ENCODE measurements at places on chromosomes 1 and 21.

DNA sequence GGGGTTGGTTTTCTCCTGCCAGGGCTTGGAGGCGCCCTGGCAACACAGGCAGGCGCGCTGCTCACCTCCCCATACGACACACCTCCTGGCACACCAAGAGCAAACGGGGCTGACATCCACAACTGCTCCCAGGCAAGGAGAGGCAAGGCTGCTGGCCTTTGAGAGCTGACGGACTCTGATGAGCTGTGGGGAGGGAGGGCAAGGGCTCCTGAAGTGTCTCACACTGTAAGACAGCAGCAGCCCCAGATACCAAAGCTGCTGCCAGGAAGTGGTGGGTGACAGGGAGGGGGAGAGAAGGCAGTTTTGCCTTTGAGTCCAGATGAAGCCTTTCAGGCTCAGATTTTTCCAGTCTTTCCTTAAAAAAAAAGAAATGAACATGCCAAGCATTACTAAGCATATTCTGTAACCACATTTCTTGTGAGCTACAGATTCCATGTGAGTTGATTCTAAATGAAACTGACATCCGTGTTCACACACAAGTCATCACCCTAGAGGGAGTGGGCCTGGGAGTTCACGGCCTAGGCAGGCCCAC lies 24.3 kb downstream of the PGBD5 start:
- DNase-seq: no peak

DNA sequence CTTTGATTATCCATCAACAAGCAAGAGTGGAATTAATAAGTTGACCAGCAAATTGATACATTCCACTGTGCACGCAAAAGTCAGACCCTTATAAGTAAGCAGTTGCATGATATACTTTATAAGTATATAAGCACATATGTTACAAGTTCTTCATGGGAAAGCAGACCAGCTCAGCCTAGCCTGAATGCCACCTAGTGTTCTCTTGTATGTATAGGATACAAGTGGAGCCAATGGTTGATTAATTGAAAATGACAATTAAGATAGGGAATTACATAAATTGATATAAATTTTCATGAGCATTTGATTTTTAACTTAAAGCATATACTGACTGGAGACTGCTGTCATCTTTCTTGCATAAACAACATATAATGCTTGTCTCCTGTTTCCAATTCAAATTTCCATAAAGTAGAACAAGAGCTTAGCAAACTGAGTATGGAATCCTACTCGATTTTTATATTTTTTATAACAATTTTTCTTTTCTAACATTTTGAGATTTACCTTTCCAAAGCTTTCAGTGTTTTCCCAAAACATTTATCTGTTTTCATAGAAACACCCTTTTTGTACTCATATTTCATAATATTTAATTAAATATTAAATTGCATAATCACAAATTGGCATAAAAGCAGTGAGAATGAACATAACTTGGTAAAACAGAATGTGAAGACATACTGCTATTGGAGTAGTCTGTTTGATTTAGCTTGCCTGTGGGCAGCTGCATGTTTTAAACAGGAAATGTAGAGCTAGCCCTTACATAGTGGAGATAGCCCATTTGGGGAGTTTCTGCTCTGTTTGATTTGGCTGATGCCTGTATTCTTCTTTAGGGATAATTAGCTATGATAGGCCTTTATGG lies 62.8 kb downstream of the MAGI3 start:
- peak; percentile 57 for DNase-seq

DNA sequence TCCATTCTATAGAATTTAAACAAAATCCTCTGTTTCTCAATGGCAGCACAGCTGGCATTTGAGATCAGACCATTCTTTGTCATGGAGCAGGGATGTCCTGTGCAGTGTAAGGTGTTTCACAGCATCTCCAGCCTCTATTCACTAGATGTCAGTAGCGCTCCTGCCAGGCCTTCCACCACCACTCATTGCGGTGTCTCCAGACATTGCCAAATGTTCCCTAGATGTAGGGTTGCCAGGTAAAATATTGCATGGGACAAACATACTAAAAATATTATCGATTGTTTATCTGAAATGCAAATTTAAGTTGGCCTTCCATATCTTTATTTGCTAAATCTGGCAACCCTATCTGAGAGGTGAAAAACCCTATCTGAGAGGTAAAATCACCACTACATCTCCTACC lies 11.7 kb downstream of the ITLN2 start:
- DNase-seq: no peak

DNA sequence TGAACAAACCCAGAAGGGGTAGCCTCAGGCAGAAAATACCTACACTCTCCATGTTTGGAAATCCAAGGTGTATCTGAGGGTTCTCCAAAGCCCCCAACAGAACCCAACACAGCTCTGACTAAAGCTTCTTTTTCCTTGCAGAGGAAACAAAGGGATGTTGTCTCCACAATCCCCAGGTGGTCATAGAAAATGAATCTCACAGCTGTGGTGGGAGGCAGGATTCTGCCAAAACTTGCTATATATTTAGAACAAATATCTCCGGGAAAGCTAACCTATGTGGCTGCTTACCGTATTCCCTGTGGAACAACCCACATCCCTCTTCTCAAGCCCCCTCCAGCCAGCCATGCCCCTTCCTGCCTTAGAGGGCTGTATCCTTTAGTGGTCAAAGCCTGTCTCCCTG lies 406.1 kb downstream of the PRDM2 start:
- DNase-seq: no peak

DNA sequence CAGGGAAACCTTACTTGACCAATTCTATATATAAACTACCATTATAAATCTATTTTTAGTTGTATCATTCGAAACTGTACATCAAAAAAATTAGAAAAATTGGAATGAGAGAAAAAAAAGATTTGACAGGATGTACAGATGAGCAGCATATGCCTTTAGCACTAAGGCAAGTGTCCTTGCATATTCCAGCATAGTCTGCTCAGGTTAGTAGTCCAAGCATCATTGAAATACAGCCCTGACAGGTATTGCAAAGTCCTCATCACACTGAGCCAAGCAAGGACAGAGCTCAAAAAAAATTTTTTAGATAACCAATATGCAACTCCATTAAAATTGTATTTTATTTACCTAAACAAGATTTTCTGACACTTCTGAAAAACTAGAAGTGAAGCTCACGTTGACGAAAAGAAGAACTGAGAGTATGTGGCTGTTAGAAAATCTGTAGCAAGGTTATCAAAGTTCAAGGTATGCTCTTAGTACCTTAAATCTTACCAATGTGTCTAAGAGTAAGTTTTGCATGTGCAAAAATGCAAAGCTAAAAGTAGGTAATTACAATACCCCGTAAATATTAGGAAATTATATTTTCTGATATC lies 465.6 kb upstream of the ADGRL4 start:
- DNase-seq: no peak

DNA sequence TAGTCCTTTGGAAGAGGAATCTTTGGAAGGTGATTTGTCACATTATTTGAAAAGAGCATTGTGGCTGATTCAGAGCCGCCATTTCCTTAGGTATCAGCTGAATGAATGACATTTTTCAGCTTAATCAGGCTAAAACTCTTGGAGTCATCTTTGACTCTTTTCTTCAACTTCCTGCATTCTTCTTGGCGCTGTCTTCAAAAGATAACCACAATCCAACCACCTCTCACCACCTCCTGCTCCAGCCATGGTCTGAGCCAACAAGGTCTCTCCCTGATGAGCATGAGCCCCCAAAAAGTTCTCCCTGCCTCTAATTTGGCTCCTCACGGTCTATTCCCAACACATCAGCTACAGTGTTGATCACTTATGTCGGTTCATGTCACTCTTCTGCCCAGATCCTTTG lies 297.6 kb upstream of the RUNX1 start:
- DNase-seq: no peak
